ENCODE measurements at places on chromosomes 7 and 10.

DNA sequence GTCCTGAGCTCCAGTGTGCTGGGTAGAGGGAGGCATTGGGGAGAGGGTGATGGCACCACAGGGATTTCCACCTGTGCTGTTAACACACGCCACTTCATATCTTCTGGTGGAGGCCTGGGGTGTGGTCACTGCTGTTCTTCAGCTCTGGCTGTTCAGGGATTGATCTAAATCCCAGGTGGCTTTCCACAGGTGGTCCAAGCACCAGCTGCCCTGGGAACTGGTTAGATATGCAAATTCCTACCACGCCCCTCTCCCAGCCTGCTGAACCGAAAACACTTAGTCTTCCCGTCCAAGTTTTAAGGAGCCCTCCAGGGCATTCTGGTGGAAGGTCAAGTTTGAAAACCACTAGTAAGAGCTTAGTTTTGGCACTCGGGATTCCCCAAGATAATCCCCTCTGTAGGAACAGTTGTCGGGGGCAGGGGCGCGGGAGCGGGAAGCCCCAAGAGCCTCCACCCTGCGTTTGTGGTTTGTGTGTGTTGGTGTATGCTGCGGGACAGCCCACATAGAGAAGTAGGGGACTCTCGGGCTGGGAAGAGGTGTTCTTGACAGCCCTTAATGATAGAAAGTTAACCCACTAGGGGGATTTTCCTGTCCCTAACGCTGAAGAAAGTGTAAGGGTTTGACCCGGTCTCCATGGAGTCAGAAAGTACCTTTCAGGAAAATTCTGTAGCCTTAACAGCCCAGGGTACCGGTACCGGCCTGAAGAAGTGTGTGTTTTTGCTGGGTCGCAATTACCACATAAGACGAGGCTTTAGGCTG lies 5.1 kb downstream of the DEPP1 start:
- no peak for DNase-seq

DNA sequence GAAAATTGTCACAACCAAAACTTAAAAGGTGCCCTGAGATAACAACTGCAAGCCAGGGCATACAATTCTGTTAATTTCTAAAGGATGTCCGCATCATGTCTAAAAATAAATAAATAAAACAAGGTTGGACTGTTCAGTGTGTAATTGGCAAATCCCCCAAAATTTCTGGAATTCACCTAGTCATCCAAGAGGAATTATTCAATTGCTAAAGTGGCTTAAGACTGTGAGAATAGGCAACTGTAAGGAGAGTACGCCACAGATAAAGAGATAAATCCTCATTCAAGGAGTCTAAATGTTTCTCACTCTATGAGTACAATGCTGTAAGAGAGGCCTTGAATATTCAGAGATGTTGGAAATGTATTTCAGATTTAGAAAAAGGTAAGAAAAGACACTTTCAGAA lies 37.2 kb downstream of the PIK3AP1 start:
- DNase-seq = no peak

DNA sequence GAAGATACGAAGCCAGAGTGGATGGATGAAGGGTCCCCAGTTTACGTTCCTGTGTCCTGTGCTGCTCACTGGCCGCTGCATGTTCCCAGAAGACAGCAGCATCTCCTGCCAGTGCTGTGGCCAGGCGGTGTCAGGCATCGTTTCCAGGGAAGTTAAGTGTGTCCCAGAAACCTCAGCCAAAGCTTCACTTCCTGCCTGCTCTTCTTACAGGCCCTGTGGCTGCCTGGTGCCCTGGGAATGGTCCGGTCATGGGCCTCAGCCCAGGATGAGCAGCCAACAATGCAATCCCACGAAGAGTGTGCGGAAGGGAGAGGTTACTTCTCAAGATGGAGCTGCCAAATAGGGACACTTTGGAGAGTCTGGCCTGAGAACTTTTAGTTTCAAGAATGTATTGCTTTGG lies 99.7 kb upstream of the TARP start:
- DNase-seq = no peak

GRCh38 chr10:11469575-11470391 lies 141.7 kb downstream of the USP6NL start:
- no peak for DNase-seq

- no peak for DNase-seq
Measured at GRCh38 chr10:100020142-100020885, 10.6 kb upstream of the DNMBP start.

GRCh38 chr7:87146740-87147386 lies 5.4 kb upstream of the DMTF1 start:
- no peak for DNase-seq

DNA sequence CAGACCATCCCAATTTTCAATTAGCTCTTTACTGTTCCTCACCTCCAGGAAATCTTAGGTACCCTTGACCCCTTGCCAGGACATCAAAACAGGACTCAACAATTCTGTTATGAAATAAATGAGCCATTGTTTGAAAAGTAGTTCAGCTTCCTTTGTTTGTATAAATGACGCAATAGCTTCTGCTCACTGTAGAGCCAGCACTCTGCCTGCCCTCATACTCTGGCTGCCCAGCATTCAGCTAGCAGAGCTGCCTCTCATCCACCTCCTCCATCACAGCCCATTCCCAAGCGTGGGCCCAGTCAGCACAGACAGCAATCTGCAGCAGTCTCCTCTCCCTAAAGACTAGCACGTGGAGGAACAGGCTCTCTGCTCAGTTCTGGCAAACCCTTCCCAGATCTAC lies 478.6 kb downstream of the GRID1 start:
- DNase-seq = no peak

- DNase-seq = peak; percentile 17
Measured at GRCh38 chr10:30227481-30227880, 121.6 kb downstream of the MTPAP start.

DNA sequence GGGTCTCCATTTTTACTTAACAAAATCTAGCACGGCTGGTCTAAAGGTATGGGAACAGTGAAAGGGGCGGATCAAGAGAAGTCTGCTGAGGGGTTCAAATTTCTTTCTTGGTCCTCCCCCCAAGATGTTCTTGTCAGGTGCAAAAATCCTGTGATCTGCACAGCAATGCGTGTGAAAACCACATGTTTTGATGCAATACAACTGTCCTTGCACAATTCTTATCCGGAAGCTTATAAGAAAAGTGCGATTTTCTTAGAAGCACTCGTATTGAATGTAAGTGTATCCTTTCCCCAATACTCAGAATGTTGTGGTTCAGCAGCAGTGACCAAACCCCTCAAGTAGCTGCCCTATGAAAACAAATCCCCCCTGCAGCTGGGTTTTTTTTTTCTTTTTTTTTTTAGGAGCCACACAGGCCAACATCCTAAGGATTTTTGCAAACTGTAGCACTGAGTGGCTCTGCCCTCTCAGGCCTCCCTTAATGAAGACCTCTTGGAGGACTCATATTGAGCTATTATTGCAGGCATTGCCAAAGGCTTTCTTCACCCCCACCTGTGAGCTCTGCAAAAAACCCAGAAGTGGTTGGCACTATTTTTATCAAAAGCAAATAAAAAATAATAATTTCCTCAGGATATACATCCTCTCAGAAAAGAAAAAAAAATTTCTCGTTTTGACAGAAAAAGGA lies 151.9 kb upstream of the ITGB1 start:
- DNase-seq = no peak

DNA sequence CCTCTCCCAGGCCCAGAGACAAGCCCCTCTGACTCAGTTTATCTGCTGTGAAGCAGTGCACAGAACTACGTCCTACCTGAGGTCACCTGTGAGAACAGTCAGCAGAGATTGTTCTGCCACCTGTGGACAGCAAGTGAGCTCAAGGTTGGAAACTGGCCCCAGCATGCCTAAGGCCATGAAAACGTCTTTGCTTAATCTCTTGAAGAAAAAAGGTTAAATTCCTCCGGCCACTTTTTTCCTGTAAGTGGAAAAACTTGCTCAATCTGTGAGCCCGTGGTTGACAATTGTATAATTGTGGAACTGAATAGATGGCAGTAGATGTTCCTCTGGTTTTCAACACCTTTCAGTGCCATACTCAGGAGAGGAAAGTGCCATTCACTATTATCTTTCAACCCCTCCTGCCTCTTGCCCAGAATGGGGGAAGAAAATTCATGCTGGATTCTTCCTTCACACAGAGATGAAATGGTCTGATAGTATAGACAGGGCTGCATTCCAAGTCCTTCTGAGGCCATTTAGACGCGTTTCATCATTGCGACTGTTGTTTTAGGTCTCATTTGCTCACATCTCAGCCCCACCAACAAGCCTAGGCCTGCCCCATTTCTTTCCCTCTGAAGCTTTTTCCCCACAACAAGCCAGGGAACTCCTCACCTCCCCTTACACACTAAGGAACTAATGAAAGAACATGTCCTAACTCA lies 292.9 kb downstream of the FZD1 start:
- DNase-seq = no peak

- DNase-seq = peak; percentile 49
Measured at GRCh38 chr10:34434119-34434594, 380.9 kb downstream of the PARD3 start.

GRCh38 chr7:139232904-139233303 lies 1.9 kb downstream of the UBN2 start:
- DNase-seq = no peak

DNA sequence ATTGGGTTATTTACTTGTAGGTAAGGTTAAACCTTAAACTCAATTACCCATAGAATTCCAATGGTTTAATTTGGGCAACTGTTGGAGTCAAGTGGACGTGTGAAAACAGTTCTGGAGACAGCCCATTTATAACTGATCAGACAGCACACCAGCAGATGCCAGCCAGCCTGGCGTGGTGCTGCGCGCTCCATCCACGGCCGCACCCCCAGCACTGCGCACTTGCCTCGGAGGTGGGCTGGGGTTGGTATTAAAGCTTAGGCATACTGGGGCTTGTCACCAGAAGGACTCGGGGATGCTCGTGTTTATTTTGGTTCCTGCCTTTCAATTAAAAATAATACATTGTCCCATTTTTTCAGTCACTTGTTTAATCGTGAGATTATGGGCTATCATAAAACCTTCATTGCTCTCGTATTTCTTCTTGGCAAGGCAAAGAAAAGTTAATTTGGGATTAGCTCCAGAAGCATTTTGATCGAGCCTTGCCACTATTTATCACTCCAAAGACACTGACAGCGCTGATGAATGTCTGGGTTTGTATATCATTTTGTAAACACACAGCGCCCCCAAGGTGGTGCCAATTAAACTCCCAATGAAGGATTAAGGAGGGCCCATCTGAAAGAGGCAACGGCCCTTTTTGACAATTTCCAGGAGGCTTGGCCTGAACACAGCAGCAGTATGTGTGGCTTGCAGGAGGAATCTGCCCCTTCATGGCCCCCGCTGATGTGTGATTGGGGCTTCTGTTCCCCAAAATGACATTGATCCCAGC lies 204.5 kb upstream of the CXCL12 start:
- no peak for DNase-seq

DNA sequence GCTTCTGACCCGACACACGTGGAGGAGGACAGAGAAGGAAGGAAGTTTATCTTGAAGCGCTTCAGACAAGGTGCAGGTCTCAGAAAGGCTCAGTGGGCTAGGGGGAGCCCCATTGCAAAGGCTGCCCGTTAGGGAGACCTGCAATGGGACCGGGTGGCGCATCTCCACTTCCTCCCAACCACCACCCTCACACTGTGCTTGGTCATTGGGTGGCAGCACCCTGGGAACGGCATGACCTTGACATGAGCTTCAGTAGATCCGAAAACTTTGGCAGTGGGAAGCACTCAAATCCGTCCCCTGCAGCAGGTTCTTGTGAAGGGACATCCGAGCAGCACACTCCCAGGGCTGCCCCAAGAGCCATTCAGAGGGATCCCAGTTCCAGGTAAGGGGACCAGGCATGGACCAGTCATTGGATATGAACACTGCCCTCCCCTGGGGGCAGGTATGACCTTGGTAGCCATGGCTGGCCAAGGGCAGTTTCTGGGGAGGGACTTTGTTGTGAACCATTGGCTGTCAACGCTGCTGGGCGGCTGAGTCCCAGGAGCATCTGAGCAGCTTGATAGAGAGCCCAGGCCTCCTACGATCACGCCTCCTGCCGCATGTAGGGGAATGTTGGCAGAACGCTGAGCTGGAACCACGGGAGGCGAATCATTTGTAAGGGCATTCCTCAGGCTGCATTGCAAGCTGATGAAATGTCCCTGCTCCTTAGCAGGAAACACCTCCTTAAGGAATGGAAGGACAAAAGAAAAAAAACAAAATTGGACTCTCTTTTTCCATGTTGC lies 31.7 kb downstream of the GALNTL5 start:
- DNase-seq = no peak

- DNase-seq = no peak
Measured at GRCh38 chr10:62778125-62778524, 26.4 kb upstream of the ADO start.

GRCh38 chr10:99888622-99889021 lies 106.2 kb downstream of the ABCC2 start:
- DNase-seq = no peak
